ENCODE measurements at places on chromosomes 6 and 20.

DNA sequence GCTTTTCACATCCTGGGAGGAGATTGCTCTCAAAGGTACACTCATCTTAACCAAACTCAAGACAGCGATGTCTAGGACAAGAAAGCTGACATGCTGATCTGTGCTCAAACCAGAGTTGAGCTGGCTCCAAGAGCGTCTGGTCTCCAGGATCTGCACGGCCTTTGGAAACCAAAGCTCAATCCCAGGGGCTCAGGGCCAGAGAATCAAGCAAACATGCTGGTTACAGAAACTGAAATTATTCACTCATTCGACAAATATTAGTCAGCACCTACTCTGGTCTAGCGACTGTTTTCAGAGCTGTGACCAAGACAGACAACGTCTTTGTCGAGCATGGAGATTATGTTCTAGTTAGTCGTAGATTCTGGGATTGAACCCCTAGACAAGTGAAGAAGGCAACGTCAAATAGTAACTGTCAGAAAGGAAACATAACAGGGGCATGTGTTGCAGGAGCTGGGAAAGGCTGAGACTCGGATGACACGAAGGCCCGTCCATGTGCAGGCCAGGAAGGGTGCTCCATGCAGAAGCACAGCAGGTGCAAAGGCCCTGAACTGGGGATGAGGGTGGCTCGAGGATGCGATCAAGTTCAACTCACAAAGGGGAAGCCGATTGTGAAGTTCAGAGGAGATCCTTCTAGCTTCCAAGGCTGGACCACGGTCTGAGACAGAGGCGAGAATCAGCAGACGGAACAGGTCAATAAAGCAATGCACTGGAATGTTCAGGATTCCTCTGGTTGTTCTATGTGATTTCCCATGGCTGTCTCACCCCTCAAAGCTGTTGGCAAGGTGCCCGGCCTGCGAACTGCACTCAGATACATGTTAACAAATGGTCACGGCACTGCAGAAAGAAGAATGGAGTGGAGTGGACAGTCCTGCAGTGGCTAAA lies 12.5 kb upstream of the PCK1 start:
- no peak for DNase-seq

DNA sequence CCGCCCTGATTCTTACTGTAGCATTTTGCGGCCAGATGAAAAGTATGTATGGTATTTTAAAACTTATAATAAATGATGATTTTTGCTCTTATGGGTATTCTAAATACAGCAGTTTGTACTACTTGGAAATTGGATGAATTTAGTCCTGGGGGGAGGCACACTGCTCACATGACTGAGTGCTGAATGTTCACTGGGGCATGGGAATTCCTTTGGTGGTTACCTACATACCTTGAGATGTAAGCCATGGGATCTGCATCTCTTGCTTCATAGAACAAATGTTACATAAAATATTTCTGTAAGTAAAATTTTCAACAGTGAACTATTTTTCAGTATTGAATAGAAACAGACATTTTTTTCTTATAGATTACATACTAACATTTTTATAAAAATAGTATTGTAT lies 71.1 kb downstream of the FIG4 start:
- no peak for DNase-seq

DNA sequence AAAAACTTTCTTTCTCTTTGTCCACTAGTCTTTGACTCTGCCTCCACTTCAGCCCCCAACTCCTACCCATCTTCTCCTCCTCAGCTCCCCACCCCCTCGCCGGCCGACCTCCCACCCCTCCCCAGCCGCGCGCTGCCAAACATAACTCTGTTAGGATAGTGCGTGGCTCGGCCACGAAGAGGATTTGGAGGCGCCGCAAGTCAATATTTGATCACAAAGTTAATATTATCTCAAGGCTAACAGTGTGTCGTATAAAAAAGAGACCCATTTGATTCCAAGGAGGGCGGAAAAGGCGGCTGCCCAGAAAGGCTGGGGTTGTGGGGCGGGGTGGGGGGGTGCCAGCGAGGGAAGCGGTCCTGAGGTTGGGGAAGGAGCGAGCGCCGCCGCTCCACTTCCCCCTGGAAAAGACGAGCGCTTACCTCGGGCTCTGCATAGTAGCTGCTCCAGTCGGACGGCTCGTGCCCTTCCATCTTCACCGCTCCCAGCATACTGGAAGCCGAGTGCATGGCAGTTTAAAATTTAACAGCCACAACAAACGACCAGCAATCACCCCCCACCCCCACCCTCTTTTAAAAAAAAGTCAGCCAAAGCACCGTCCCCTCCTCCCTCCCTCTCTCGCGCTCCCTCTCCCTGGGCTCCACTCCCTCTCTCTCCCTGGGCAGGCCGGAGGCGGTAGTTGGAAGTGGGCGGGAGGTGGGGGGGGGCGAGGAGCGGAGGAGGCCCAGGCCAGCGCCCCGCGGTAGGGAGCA lies 425 bp downstream of the FOXA2 start:
- DNase-seq, result no peak

DNA sequence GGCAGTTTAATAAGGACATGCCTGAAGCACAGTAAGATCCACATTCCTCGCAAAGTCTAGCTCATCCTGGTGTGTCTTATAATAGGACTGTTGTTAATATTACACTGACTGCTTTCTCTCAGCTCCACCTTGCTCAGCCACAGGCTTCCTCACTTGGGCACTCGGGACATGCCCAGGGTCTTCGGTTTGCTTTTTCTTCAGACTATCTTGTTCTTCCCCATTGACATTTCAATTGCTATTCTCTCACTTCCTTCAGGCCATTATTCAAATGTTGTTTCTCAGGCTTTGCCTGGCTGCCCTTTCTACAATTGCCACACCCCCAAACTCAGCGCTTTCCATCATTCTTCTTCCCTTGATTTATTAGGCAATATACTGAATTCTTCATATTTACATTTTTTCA lies 274.8 kb upstream of the RGS17 start:
- no peak for DNase-seq

DNA sequence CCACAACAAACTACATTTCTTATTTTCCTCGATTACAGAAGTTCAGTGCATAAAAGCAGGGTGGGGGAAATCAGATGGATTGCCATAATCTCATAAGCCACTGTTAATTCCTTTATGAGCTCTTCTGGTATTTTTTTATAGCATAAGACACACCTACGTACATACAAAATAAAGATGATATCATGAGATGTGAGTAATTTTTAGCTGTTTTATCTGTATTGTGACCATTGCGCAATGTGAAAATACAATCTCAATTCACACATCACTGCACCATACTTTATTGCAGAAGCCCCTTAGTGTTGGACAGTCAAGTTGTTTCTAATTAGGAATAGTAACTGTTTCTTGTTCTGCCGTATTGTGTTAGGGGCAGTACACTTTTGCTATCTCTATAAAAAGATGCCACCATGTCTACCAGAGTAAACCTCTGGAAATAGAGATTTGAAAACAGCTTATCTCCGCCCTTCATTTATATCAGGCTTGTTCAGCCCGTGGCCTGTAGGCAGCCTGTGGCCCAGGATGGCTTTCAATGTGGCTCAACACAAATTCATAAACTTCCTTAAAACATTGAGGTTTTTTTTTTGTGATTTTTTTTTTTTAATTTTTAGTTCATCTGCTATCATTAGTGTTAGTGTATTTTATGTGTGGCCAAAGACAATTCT lies 90.4 kb downstream of the FARS2 start:
- no peak for DNase-seq

- no peak for DNase-seq
Measured at GRCh38 chr6:107666981-107667601, 157.0 kb downstream of the SCML4 start.

- DNase-seq, result no peak
Measured at GRCh38 chr20:15475483-15475882, 1097.8 kb downstream of the KIF16B start.

GRCh38 chr6:86581833-86582232 lies 355.5 kb upstream of the HTR1E start:
- DNase-seq, result no peak

DNA sequence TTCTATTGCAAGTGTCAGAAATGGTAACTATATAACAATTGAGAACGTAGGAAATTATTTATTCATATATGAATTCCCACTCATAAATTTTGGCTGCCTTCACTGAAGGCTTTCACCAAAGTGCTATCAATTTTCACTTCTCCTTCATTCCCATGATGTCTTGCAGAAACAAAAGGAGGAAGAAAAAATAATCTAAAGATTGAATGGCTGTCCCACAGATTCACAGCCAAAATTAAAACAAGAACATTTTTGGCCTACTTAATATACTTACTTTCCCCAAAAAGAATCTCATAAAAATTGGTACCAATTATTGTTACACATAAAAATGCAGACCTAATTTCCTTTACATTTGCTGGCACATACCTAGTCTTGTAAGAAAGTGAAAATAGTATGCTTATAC lies 616.1 kb downstream of the CD109 start:
- DNase-seq, result no peak

GRCh38 chr6:6994796-6995195 lies 113.0 kb upstream of the RREB1 start:
- DNase-seq, result no peak

- no peak for DNase-seq
Measured at GRCh38 chr6:98925831-98926230, 21.9 kb downstream of the FBXL4 start.

GRCh38 chr6:36545767-36546307 lies 1.4 kb downstream of the STK38 start:
- DNase-seq, result no peak

GRCh38 chr6:45387236-45387635 lies 9.5 kb upstream of the SUPT3H start:
- DNase-seq, result no peak

DNA sequence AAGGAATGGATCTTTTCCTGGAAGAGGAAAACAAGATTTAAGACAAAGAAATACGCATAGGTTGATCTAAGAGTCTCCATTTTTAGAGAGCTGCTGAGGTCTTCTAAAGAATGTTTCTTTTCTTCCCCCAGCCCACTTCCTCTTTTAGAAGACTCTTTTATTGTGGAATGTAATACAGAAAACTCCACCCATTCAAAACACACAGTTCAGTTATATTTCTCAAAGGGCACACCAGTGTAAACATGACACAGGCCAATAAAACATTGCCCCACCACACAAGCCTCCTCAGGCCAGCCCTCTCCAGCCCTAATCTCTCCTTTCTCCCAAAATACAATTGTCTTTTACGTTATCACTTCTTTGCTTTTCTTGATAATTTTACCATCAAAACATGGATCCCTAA lies 42.8 kb downstream of the SLC35B3 start:
- DNase-seq, result no peak
